ENCODE measurements at places on chromosomes 5 and 9.

- no peak for DNase-seq
Observed at GRCh38 chr5:143649937-143650621, 161.9 kb upstream of the HMHB1 start.

DNA sequence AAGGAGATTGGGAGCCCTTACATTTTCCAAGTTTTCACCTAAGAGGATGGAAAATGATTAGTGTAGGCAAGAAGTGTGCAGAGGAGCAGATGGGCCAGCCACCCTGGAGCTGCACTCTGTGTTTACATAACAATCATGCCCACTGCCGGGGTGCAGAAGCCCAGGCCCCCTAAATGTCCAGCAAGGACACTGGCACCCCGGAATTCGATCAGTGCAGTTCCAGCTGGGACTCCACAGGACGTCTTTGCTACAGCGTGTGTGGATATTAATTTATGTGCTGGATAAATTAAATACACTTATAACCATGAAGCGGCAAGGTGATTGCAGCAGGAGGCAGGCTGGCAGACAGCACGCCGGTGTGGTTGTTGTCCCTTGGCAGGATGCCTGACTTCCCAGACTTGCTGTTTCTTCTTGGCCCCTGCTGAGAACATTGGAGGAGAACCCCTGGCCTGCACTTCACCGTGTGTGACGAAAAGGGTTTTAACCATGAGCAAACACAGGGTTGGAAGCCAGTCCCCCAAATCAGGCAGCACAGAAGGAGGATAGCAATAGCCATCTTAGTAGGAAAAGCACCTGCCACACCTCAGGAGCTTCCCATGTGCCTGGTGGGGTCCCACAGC is 73.7 kb downstream of the GADD45G start:
- DNase-seq: no peak

GRCh38 chr9:72383978-72384709 is 19.1 kb upstream of the ZFAND5 start:
- DNase-seq: no peak

DNA sequence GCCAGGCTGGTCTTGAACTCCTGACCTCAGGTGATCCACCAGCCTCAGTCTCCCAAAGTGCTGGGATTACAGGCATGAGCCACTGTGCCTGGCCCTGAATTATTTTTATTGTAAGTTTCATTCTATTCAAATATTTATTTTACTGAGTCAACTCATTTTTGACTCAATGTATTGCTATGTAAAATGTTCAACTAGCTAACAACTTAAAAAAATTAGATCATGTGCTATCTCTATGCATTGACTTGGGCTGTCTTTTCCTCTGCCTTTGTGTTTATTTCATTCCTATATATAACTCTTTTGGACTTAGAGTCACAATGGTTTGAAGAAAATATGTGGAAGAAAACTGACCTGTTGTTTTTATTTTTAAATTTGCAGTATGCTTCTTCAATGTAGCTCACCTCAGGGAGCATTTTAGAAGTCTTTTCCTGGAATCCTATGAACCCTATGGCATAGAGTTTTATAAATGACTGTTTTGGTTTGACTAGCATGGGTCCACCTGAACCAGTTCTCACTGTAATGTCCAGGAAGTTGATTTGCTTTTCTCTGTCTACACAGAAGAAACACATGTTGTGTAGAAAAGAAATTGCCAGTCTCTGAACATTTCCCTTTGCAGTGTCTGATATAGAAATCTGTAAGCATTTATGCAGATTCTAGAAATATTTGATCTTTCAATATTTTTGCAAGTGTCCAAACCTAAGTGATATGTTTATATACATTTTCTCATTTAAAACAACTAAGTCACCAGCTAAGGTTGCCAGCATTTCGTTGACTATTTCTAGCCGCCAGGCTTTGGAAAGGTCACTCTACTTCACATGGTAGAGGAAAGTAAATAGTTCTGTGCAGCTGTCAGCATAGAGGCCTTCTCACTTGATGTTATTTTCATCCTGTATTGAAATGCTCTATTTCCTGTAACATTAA is 138.8 kb downstream of the PCSK1 start:
- DNase-seq: no peak

GRCh38 chr5:181255276-181255675 is 5.7 kb downstream of the TRIM52 start:
- no peak for DNase-seq

- DNase-seq: no peak
Observed at GRCh38 chr9:127136880-127137639, 14.6 kb upstream of the ANGPTL2 start.

- no peak for DNase-seq
Observed at GRCh38 chr9:4923580-4924544, 61.2 kb upstream of the JAK2 start.

- DNase-seq: no peak
Observed at GRCh38 chr9:74771262-74771585, 116.5 kb downstream of the TRPM6 start.

DNA sequence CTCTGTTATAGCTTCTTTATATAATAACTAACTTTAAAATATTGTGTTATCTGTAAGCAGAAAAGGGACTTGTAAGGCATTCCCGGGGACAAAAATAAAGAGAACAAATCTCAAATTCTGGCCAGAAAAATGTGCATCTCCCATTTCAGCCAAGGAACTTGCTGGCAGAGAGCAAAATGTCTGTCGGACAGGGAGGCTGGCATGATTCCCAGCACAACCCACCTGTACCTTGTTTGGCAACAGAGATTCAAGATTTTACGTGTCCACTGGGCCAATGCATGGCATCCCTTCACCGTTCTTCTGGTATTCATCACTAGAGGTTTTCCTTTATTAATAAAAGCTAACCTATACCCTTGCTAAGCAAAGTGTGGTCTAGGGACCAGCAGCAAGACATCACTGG is 566.6 kb downstream of the PSAT1 start:
- DNase-seq: no peak

GRCh38 chr9:11045589-11045988 is 432.8 kb upstream of the PTPRD start:
- DNase-seq: no peak

DNA sequence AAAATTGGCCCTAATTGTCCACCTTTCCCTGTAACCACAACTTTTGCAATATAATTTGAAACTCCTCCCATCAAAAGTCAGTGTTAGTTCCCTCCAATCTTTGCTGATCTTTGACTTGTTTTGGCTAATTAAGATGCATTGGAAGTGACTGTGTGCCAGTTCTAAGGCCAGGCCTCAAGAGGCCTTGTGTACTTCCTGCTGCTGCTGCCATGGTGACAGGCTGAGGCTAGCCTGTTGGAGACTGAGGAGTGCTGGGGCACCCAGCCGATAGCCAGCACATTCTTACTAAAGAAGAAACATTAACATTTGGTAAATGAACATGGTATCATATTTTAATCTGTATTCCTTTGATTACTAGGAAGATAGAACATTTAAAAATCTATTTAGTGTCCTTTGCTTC is 86.5 kb downstream of the SREK1 start:
- no peak for DNase-seq

DNA sequence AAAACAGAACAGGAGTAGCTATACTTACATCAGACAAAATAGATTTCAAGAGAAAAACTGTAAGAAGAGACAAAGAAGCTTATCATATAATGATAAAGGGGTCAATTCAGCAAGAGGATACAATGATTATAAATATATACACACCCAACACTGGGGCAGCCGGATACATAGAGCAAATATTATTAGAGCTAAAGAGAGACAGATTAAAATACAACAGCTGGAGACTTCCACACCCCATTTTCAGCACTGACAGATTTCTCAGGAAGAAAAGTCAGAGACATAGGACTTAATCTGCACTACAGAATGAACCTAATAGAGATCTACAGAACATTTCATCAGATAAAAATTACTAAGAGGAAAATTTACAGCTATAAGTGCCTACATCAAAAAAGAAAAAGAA is 35.7 kb downstream of the OXCT1 start:
- DNase-seq: no peak

- no peak for DNase-seq
Observed at GRCh38 chr9:74824654-74825053, 63.1 kb downstream of the TRPM6 start.

DNA sequence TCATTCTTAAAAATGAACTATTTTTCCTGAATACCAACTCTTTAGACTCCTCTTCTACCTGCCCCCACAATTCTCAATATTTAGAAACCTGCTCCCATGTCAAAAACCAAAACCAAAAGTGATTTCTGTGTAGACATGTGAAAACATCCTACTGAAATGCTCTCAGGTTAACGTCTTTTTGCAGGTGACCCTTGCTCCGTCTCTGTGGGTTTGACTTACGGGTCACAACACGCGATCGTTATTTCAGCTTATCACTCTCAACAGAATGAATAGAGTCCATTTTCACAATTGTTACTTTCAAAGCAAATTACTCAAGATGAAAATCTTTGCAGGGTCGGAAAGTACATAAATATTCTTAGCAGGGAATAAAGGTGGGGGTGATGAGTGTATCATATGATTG is 456.3 kb upstream of the SGCD start:
- no peak for DNase-seq

- no peak for DNase-seq
Observed at GRCh38 chr9:135596211-135596610, 34.7 kb downstream of the PAEP start.

GRCh38 chr5:113209498-113209897 is 225.3 kb downstream of the TSSK1B start:
- no peak for DNase-seq

DNA sequence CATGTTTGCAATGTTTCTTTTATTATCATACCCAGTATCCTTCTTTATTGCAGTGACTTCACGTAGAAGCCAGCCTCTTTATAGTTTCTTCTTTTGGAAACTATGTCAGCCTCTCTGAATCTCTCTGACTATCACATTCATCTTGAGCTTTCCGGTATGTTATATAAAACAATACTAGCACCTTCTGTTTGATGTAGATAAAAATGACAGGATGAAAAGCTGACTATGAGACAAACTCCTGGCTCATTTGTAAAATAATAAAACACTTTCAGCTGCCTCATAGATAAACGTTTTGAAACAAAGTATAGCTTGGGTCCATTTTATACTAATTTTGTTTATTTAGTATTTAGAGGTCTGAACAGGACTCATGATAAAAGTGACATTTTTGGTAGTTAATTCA is 1145.4 kb upstream of the NUDT12 start:
- no peak for DNase-seq

- no peak for DNase-seq
Observed at GRCh38 chr5:4058899-4059298, 463.3 kb downstream of the IRX1 start.

DNA sequence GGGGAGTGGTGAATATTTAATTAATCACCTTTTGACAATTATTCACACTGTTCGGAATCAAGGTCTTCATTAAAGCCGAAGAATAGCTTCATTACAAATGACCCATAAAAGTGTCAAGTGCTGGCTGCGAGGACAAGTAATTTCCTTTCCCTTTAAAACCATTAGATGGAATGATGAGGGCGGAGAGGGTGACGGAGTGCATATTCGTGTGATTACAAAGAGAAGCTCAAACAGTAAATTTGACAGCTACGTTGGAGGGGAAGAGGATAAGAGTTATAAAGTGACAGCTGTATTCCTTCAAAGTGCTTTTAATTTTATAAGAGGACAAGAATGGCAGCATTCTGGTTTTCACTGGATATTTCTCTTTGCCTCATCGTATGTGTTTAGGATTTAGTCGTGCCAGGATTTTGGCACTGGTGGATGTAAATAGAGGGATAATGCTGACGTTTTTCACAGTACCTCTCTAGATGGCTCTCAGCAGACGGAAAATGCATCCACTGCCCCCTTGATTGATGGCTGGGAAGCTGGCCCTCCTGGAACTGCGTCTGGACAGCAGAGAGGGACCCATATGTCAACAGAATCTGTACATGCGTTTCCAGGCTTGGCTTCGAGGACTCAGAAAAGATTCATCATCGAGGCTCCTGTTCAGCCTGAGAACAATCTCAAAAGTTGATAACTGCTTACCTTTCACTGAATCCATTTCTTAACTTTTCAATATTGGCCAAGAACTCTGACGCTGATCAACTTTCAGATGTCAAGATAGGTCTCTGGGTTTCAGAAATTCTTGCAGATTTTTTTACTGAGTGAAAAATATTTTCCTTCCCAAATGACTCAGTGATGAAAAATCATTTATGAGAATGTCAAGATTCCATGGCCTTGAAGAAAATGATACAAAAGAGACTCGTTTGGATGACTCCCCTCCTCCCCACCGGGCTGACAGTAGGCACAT is 50.4 kb upstream of the IRX2 start:
- no peak for DNase-seq

- no peak for DNase-seq
Observed at GRCh38 chr9:111467778-111468367, 16.3 kb downstream of the ECPAS start.

- no peak for DNase-seq
Observed at GRCh38 chr5:81754621-81755020, 3.7 kb upstream of the SSBP2 start.

DNA sequence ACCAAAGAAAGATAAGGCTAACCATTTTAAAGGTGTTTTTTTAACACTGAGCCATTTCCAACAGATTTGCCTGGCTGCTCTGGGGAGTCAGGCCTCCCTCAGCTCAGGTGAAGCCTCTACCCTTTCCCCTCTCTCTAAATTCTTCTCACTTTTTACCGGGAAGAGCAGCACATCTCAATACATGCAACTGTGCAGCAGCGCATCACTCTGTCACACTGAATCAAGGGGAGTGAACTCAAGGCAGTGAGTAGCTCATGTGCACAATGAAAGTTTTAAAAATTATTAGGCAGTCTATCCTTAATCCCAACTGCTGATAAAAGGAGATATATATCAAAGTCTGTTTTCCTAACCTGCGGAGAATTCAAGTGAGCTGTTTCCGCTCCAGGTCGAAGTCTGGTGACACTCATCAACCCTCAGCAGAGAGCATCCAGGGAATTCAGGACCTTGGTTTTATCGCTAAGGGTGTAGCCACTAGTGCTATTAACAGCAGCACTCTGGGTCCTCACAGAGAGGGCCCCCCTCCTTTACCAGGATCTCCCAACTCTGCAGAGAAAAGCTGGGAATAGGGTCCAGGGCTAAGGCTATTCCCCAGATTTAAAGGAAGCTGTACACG is 1.0 kb downstream of the CEMIP2 start:
- no peak for DNase-seq

- DNase-seq: no peak
Observed at GRCh38 chr5:157917491-157917890, 58.5 kb upstream of the CLINT1 start.

DNA sequence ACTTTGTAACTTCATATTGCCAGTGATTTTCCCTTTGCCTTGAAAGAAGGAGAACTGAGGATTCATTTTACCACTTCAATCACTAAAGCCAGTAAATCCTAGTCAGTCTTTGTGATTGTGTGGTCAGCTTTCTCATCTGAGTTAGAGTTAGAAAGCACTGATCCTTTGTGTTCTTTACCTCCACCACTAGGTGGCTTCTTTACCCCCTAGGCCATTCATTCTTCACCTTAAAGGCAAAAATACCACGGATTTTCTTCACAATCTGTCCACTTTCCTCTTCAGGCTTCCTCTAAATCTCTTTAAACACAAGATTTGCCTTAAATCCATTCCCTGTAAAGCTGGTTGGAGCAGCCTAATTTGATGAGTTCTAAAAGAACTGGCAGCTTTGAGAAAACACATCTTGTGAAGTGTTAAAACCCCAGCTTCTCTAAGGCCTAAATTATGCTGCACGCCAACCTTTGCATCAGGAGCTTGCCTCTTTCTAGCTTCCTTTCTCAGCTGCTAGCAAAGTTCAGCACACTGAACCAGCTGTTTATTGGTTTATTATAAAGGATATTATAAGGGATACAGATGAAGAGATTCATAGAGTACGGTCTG is 20.4 kb downstream of the BDP1 start:
- DNase-seq: no peak

GRCh38 chr5:68949711-68950110 is 144.1 kb upstream of the SLC30A5 start:
- no peak for DNase-seq

All from stimulated activated CD8-positive, alpha-beta memory T cell treated with anti-CD3 and anti-CD28 coated beads, Interleukin-15, amount 100 ng/mL, for 24 hours (primary cell).